ENCODE measurements at places on chromosomes 11 and 22.

- no peak for DNase-seq
These were observed 38.9 kb downstream of the RELT start for GRCh38 chr11:73414977-73415651.

DNA sequence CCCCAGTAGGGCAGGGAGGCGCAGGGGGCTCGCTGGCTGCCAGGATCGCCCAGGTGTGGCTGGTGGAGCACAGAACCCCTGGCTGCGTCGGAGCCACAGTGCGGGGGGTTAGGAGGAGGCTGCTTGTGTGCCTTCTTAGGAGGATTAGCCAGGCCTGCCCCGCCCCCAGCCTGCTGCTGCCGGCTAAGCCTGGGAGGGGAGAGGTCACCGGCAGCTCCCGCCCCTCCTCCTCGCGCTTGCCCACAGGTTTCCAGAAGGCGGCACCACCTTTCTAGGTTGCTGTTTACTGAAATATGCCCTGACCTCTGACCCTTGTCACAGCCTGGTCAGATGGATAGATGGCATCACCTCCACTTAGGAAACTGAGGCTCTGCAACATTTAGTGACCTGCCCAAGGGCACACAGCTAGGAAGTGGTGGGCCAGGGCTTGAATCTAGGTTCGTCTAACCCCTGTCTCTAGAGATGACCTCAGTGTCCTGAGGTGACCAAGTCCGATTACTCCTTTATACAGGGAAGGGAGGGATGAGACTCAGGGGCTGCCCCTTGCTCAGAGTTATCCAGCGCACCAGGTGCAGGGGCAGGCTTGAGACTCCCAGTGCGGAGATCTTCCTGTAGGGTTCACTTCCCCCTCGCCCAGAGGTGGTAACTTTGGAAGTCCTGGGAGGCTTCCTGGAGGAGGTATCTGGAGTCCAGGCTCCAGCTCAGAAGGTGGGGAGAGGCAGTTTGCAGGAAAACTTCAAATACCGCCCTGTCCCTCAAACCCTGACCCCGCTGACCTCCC is 44.0 kb downstream of the MYO7A start:
- DNase-seq, result no peak

DNA sequence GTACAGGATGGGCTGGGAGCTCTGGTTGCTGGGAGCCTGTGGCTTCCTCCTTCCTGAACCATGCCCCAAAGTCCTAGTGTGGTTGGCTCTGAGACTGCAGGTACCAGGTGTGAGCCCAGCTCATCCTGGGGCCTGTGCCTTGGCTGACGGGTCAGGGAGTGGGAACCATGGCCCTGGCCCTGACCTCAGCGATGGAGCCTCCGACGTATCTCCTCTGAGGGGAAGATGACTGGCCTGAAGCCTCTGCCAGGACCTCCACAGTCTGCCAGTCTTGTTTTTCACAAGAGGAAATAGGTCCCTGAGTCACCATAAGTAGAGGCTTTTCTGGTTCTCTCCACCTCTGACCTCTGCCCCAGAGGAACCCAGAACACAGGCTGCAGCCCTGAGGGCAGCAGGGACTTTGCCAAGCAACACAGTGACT is 3.4 kb downstream of the RCE1 start:
- DNase-seq, result no peak

DNA sequence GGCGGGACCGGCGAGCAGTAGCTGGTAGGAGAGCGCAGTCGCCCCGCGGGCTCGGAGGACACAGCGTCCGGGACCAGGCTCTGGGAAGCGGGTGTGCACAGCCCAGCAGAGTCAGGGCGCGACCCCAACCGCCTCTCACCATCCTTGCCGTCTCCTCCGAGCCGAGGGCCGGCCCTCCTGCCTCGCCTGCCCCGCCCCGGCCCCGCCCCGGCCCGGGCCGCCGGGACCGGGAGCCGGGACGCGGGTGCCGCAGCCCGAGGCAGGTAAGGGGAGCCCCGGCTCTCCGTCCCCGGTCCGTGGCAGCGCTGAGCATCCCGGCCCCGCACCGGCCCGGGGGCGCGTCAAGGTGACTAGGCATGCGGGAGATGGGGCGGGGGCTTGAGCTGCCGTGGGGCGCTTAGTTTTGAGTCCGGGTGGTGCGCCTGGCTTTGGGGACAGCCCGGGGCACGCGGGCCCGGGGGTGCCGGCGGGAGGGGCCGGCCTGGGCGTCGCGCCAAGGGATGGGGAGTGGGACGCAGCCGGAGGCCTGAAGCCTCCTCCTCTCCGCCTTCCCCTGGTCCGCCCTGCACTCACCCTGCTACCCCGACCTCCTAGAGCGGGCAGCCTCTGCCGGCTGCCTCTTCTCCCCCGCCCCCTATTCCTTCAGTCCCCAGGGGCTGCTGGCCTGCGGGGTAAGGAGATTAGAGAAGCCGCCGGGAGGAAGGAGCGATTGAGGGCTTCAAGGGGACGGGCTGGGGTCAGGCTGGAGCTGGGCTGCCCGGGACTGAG is at the start of gene ABCG4:
TSS of gene ABCG4 (plus strand) at position 35 of the 768 bp plus-strand sequence. CDS start 914 bp downstream, outside the sequence.
- DNase-seq, result no peak

DNA sequence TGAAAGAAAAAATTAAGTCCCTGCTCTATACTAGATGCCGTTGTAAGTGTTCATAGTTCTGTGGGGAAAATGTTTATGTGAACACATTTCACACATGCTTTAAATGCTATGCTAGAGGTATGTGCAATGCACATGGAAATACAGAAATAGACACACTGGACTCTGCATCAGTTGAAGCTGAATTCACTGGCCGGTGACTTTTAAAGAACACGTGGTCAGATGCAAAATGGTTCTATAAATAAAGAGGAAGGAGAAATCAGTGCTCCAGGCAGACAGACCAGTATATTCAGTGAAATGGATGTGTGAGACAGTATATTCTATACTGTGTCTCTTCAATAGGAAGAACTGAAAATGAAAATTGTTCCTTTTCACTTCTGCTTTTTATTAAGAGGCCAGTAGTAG is 29.9 kb downstream of the TRPC6 start:
- no peak for DNase-seq

GRCh38 chr22:48937032-48937639 is 890.5 kb downstream of the BRD1 start:
- peak; percentile 5 for DNase-seq

GRCh38 chr22:20180245-20180630 is 29.4 kb upstream of the CCDC188 start:
- DNase-seq, result no peak

DNA sequence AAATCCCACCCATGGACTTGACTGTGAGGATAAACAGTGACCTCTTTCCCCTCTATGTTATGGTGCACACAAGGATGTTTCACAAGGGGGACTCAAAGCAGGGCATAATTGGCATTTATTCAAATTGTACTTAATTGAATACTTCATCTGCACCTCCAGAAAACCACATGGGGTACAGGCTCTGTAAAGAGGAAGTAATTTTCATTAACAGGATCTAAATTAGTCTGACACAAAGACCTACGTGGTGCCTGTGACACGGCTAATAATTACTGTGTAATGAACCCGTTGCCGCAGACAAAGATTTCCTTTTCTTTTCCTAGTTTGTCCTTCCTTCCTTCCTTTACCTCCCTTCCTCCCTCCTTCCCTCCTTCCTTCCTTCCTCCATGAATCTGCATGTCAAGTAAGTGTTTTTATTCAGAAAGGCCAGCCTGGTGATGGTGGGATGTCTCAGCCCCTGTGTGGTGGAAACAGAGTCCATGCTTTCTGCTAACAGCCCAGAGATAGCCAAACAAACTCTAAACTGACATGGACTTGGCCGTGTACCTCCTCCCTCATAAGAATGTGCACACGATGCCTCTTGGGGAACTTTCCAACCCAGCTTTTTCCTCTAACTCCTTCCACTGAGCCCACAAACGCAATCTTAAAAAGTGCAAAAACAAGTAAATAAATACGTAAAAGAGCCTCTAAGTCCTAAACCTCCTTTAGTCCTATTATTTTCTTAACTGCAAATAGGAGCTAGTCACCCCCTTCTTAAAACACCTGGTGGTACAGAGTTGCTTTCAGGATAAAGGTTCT is 118.8 kb downstream of the INSC start:
- no peak for DNase-seq

- no peak for DNase-seq
These were observed 21.4 kb upstream of the BMAL1 start for GRCh38 chr11:13256216-13256615.

GRCh38 chr11:133127741-133128140 is 404.6 kb downstream of the OPCML start:
- no peak for DNase-seq

DNA sequence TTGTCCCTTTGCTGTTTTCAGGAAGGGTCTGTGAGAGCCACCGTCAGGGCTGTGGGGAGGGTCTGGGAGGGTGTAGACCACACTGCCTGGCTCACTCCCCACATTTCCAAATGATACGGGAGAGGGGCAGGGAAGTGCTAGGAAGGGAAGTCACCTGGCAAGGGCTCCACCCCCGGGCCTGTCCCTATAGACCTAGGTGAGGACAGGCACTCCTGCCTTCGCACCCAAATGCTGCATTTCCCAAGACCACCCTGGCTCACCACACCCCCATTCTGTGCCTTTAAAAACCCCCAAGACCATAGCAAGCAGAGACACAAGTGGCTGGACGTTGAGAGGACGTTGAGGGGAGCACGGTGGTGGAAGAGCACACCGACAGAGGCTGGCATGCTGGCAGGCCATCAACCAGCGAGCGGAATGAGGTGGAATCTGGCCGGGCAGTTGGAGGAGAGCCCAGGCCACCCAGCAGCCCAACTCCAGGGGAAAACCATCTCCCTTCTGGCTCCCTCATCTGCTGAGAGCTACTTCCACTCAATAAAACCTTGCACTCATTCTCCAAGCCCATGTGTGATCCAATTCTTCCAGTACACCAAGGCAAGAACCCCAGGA is 45.7 kb downstream of the GNB1L start:
- DNase-seq, result peak; percentile 23

- no peak for DNase-seq
These were observed 13.0 kb upstream of the GLYATL1 start for GRCh38 chr11:58926251-58926650.

DNA sequence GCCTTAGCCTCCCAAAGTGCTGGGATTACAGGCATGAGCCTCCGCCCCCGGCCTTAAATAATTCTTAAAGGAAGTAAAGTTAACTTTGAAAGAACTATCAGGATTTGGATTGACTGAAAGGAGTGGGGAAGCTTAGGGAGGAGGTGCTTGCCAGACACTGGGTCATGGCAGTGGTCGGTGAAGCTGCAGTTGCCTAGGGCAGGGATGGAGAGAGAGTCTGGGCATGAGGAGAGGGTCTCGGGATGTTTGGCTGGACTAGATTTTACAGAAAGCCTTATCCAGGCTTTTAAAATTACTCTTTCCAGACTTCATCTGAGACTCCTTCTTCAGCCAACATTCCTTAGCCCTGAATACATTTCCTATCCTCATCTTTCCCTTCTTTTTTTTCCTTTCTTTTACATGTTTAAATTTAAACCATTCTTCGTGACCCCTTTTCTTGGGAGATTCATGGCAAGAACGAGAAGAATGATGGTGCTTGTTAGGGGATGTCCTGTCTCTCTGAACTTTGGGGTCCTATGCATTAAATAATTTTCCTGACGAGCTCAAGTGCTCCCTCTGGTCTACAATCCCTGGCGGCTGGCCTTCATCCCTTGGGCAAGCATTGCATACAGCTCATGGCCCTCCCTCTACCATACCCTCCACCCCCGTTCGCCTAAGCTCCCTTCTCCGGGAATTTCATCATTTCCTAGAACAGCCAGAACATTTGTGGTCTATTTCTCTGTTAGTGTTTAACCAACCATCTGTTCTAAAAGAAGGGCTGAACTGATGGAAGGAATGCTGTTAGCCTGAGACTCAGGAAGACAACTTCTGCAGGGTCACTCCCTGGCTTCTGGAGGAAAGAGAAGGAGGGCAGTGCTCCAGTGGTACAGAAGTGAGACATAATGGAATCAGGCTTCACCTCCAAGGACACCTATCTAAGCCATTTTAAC is at the start of gene NNMT:
TSS of gene NNMT (plus strand) at position 724 of the 929 bp plus-strand sequence. CDS start at position 882, 158 bp downstream.
- peak; percentile 72 for DNase-seq

GRCh38 chr22:20998411-20999336 is 3.2 kb downstream of the THAP7 start:
- DNase-seq, result no peak

DNA sequence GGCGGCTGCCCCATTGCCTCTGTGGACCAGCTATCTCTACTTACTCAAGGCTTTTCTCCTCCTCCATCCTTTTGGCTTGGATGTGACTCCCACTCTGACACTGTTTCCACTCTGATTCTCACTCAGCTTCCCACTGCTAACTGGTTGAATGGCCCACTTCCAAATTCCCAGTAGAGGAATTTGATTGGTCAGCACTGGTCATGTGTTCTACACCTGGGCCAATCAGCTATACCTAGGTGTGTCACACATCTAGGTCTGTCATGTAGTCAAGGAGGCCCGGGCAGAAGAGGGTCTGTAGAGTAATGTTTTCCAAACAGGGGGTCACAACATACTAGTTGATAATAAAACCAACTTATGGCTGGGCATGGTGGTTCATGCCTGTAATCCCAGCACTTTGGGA is 53.3 kb downstream of the TPBGL start:
- no peak for DNase-seq

Measured in right forelimb (tissue), 1 donor.